Epithelial cell of alveolus of lung (primary cell): ENCODE measurements at places on chromosomes 4 and X. TPM values are rescaled to one million over a fixed set of nuclear protein-coding genes. Genes with fewer than 3 reads are reported as not detected.

KIT gene
- 1.0 and 7.3 TPM in 2 replicates for total RNA-seq

SCRG1 gene
- 0.13 TPM in 1 of 2 replicates, not detected in the other for total RNA-seq

XAGE3 gene
- not detected in 2 replicates for total RNA-seq

FREM3 gene
- total RNA-seq = not detected in 2 replicates

UGT8 gene
- 0.39 TPM in 1 of 2 replicates, not detected in the other for total RNA-seq
